HepG2 (cell line): ENCODE measurements at places on chromosomes 6 and 20.

GRCh38 chr6:135129136-135129856 is 51.8 kb upstream of the MYB start:
- no peaks in the 10 kb centered on the region for H3K27me3 ChIP-seq
- H3K4me3 ChIP-seq, result no peak overlapping the region
- H3K4me1 ChIP-seq, result no peaks in the 10 kb centered on the region
- DNase-seq, result no peak
- H3K36me3 ChIP-seq, result no peaks in the 10 kb centered on the region

DNA sequence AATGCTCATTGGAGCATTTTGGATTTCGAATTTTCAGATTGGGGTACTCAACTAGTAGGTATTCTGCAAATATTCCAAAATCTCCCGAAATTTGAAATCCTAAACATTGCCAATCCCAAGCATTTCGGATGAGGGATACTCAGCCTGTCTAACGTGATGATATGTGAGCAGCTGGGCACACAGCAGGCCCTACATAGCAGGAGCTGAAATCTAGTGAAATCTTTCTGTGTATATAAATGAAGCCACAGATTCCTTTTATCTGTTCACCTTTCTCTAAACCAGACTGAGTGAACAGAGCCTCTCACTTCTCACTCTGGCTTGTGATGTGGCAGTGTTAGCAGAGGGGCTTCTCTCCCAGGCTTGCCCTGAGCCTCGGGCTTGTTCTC is 17.8 kb downstream of the STX16 start:
- H3K4me1 ChIP-seq, result no peaks in the 10 kb centered on the region
- no peak overlapping the region for H3K27ac ChIP-seq
- peaks cover 71% of the 10 kb centered on the region for H3K36me3 ChIP-seq
- no peaks in the 10 kb centered on the region for H3K27me3 ChIP-seq

- H3K4me3 ChIP-seq, result no peak overlapping the region
- no peaks in the 10 kb centered on the region for H3K27me3 ChIP-seq
- H3K27ac ChIP-seq, result peak overlapping the region; percentile 94
- H3K36me3 ChIP-seq, result no peaks in the 10 kb centered on the region
- H3K4me1 ChIP-seq, result peaks cover 88% of the 10 kb centered on the region
- no peak for DNase-seq
Observed at GRCh38 chr6:110567957-110568696, 91.7 kb upstream of the SLC22A16 start.

GRCh38 chr6:19547507-19547906 is 289.7 kb upstream of the ID4 start:
- no peaks in the 10 kb centered on the region for H3K4me1 ChIP-seq
- H3K36me3 ChIP-seq, result no peaks in the 10 kb centered on the region
- H3K27me3 ChIP-seq, result 0 out of 2 replicates have a peak, but pooled peaks cover 2% of the 10 kb centered on the region
- no peak overlapping the region for H3K27ac ChIP-seq
- DNase-seq, result no peak

- no peaks in the 10 kb centered on the region for H3K36me3 ChIP-seq
- no peaks in the 10 kb centered on the region for H3K27me3 ChIP-seq
- H3K27ac ChIP-seq, result no peak overlapping the region
- no peak overlapping the region for H3K4me3 ChIP-seq
- no peak for DNase-seq
Observed at GRCh38 chr6:143299253-143300166, 151.0 kb downstream of the ADAT2 start.

- H3K27ac ChIP-seq, result no peak overlapping the region
- no peak overlapping the region for H3K4me3 ChIP-seq
- no peak for DNase-seq
- H3K4me1 ChIP-seq, result peaks cover 53% of the 10 kb centered on the region
Observed at GRCh38 chr6:52536424-52536916, 40.4 kb downstream of the TRAM2 start.

GRCh38 chr6:7914991-7915789 is 4.6 kb upstream of the TXNDC5 start:
- H3K36me3 ChIP-seq, result no peaks in the 10 kb centered on the region
- H3K4me3 ChIP-seq, result no peak overlapping the region
- DNase-seq, result no peak
- no peak overlapping the region for H3K27ac ChIP-seq

- H3K4me1 ChIP-seq, result peaks cover 62% of the 10 kb centered on the region
- peak overlapping the region; percentile 74 for H3K4me3 ChIP-seq
- H3K27me3 ChIP-seq, result no peaks in the 10 kb centered on the region
- no peak for DNase-seq
- H3K36me3 ChIP-seq, result peaks cover 13% of the 10 kb centered on the region; the same call in 2 of the 3 replicates
Observed at GRCh38 chr6:152981989-152982903, 595 bp downstream of the FBXO5 start.

DNA sequence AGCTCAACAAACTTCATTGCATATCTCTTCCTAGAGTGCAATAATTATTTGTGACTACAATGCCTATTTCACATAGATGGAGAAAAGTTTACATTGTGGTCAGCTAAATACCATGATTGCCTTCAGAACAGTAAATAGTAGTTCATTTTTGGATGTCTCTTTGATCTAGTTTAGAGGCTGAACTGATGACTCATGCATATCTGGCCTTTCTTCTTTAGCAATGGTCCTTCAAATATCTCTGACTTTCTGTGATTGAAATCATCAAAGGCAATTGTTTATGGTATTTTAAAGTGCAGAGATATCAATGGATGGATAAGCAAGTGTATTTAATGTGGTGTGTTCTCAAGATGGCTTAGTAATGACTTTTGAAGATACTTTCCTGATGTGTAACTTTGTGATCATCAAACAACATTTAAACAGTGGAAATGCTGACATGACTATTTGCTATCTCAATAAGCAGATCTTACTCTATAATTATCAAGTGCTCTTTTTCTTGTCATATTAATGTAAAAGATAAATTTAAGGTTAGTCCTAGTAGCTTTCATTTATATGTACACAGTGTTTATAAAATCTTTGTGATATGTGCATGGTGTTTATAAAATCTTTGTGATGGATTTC is 523.7 kb upstream of the SLC35B3 start:
- H3K36me3 ChIP-seq, result no peaks in the 10 kb centered on the region
- H3K4me3 ChIP-seq, result no peak overlapping the region
- peak; percentile 97 for DNase-seq
- no peak overlapping the region for H3K27ac ChIP-seq
- H3K4me1 ChIP-seq, result peaks cover 7% of the 10 kb centered on the region
- H3K27me3 ChIP-seq, result no peaks in the 10 kb centered on the region

DNA sequence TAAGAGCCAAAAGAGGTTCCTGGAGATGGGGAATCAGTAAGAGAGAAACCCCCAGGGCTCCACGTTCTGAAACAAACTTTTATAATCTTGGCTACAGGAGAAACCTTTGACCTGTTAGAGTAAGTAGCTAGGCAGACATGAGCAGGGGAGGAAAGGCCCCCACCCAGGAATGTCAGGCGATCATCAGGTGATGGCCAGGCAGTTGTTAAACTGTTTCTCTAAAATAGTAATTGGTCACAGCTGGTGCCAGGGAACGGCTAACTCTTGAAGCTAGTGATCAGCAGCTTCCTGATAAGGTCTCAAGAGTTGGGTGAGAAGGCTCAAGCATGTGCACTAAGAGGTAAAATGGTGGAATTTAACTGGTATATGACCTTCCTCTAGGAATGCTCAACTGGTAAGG is 263.8 kb downstream of the HDGFL1 start:
- H3K4me1 ChIP-seq, result no peaks in the 10 kb centered on the region
- no peaks in the 10 kb centered on the region for H3K36me3 ChIP-seq
- no peak overlapping the region for H3K27ac ChIP-seq
- H3K4me3 ChIP-seq, result no peak overlapping the region
- no peak for DNase-seq

GRCh38 chr20:62678553-62678952 is 30.1 kb upstream of the NTSR1 start:
- no peak overlapping the region for H3K4me3 ChIP-seq
- no peak overlapping the region for H3K27ac ChIP-seq

GRCh38 chr6:33874136-33874760 is 70.4 kb upstream of the MLN start:
- no peaks in the 10 kb centered on the region for H3K4me1 ChIP-seq
- H3K27ac ChIP-seq, result no peak overlapping the region
- H3K27me3 ChIP-seq, result peaks cover 66% of the 10 kb centered on the region; the same call in 2 of the 3 replicates
- no peaks in the 10 kb centered on the region for H3K36me3 ChIP-seq
- H3K4me3 ChIP-seq, result no peak overlapping the region
- DNase-seq, result no peak

- DNase-seq, result peak; percentile 59
- no peaks in the 10 kb centered on the region for H3K36me3 ChIP-seq
- H3K27me3 ChIP-seq, result no peaks in the 10 kb centered on the region
- no peak overlapping the region for H3K4me3 ChIP-seq
- peaks cover 6% of the 10 kb centered on the region for H3K4me1 ChIP-seq
- no peak overlapping the region for H3K27ac ChIP-seq
Observed at GRCh38 chr20:48350313-48350988, 477.3 kb downstream of the PREX1 start.

DNA sequence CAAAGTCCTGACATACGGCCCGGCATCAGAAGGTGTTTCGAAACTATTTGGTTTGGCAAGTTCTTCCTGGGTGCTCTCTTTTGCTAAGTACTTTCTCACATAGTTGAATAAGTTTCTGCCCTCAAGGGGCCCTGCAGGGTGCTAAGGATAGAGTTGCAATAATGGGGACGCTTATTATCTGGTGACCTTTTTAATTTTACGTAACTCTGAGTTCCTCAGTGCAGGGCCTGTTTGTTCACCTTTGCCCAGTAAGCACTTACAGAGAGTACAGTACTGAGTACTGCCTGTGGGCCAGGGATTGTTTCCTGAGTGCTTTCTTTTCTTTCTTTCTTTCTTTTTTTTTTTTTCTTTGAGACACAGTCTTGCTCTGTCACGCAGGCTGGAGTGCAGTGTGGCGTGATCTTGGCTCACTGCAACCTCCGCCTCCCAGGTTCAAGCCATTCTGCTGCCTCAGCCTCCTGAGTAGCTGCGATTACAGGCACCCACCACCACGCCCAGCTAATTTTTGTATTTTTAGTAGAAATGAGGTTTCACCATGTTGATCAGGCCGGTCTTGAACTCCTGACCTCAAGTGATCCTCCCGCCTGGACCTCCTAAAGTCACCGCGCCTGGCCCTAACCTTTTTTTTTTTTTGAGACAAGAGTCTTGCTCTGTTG is 4.5 kb upstream of the PXMP4 start:
- DNase-seq, result peak; percentile 91
- peaks cover 75% of the 10 kb centered on the region for H3K4me1 ChIP-seq
- peak overlapping the region; percentile 69 for H3K27ac ChIP-seq
- peak overlapping the region; percentile 53 for H3K4me3 ChIP-seq
- no peaks in the 10 kb centered on the region for H3K36me3 ChIP-seq

DNA sequence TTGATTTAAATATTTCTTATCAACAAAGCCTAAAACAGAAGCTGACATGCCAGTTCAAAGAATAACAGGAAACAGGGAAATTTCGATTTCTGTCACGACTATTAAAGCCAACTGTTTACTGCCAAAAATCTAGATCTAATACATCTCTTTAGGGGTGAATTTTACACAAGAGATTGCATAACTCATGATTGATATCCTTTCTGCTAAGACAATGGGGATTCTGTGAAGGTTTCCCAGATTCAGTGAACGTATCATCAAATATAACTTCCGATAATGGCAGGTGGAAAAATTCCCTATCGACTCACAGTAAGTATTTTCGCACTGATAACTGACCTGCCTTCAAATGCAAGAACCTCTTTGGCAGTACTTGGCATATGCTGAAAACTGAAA is 42.9 kb downstream of the NHSL1 start:
- H3K4me1 ChIP-seq, result peaks cover 18% of the 10 kb centered on the region
- no peaks in the 10 kb centered on the region for H3K27me3 ChIP-seq
- no peak overlapping the region for H3K27ac ChIP-seq
- H3K36me3 ChIP-seq, result peaks cover 34% of the 10 kb centered on the region
- no peak for DNase-seq

GRCh38 chr6:339480-339879 is 47.2 kb downstream of the DUSP22 start:
- DNase-seq, result no peak
- no peaks in the 10 kb centered on the region for H3K27me3 ChIP-seq
- H3K4me1 ChIP-seq, result peaks cover 16% of the 10 kb centered on the region
- H3K27ac ChIP-seq, result no peak overlapping the region

- H3K27me3 ChIP-seq, result peaks cover 45% of the 10 kb centered on the region
- H3K27ac ChIP-seq, result no peak overlapping the region
- H3K4me1 ChIP-seq, result no peaks in the 10 kb centered on the region
Observed at GRCh38 chr20:57190536-57191264, 75.7 kb downstream of the BMP7 start.

DNA sequence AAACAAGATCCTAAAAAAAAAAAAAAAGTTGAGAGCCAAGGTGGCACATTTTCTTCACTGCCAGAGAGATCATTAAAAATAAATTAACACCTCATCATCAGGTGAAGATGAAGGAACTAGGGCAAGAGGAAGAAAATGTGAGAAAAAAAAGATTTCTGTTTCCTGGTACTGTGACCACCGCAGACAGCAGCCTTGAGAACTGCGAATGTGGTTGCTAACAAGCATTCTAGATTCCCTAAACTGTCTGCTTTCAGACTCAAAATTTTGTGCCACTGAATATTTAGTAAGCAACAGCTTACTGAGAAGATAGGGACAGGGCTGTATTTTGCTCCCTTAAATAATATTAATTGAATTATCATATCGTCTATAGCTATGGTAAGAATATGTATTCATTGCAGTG is 24.1 kb upstream of the MBOAT1 start:
- no peak overlapping the region for H3K27ac ChIP-seq
- H3K4me1 ChIP-seq, result peaks cover 7% of the 10 kb centered on the region; the same call in 1 of the 2 replicates
- H3K36me3 ChIP-seq, result no peaks in the 10 kb centered on the region
- no peaks in the 10 kb centered on the region for H3K27me3 ChIP-seq

DNA sequence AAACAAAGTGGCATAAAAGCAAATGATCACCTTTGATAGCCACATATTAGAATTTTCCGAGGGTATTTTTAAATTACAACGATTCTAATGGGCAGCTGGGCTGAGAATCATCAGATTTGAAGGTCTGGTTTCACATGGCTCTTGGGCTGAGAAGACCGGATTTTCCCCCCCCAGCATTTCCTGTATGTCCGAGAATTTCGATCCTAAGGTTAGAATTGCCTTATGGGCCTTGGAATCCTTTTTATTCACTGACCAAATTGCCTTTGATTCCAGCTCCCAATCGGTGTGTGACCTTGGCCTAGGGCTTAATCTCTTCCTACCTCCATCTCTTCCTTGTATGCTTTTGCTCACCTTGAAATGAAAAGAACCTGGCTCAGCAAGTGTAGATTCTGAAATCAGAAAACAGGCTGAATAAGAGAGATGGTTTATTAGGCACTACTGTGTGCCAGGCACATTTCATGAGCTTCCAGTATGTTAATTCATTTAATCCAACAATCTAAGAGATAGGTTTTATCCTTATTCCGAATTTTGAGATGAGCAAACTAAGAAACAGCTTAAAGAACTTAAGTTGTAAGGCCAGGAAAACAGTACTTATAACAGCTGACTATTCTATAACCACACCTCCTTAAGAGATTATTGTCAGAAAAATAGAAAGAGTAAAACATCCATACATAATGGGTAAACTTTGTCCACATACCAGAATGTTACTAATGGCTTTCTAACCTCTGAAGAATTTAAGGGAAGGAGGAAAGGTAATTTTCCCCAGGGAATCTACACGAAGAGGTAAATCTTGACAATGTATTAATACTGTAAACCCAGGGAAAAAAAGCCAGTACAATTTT is 39.4 kb downstream of the HFE start:
- H3K4me3 ChIP-seq, result peak overlapping the region; percentile 99
- DNase-seq, result no peak
- H3K27me3 ChIP-seq, result no peaks in the 10 kb centered on the region; the same call in 1 of the 3 replicates
- H3K36me3 ChIP-seq, result peaks cover 1% of the 10 kb centered on the region; the same call in 1 of the 2 replicates

- no peaks in the 10 kb centered on the region for H3K36me3 ChIP-seq
- no peak overlapping the region for H3K27ac ChIP-seq
- H3K27me3 ChIP-seq, result peaks cover 55% of the 10 kb centered on the region
- DNase-seq, result no peak
- no peak overlapping the region for H3K4me3 ChIP-seq
- H3K4me1 ChIP-seq, result no peaks in the 10 kb centered on the region
Observed at GRCh38 chr20:46213946-46214823, 94.1 kb downstream of the CDH22 start.

GRCh38 chr6:127924440-127924839 is 23.6 kb upstream of the THEMIS start:
- H3K27ac ChIP-seq, result no peak overlapping the region
- no peaks in the 10 kb centered on the region for H3K36me3 ChIP-seq
- no peaks in the 10 kb centered on the region for H3K27me3 ChIP-seq
- peaks cover 5% of the 10 kb centered on the region; the same call in 1 of the 2 replicates for H3K4me1 ChIP-seq
